Activated CD4-positive, alpha-beta T cell treated with anti-CD3 and anti-CD28 coated beads, Interleukin-2, amount 50 U/mL, for 48 hours (primary cell): ENCODE measurements at places on chromosomes 6 and 20.

DNA sequence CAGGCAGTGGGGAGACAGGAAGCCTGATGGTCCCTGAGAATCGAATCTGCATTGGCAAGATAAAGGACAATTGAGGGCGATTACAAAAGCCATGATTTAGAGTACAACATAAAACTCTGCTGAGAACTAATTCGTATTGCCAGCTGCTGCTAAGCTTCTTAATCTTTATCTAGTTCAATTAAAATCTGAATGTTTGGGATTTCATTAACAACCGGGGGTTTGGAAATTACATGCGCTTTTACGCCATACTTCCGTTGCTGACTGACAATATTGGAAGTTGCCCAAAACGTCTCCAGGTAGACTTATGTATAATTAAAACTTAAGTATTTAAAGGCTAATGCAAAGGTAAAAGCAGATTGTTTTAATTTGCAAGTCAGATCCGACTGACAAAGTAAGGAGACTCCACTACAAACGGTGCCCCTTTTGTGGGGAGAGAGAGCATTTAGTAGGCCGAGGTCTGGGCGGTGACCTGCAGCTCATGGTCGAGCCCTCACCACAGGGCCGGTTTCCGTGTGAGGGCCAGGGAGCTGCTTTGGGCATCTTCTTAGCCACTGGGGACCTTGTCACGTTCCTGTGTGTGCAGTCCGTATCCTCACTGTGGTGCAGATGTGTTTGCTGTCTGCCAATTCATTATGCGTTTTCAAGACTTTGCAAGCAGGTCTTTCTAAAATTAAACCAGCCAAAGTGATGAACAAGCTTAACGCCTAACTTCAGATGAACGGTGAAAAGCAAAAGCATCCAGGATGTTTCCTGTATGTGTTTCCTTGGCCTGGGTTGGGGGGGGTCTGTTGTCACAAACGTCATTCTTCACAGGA, 49.9 kb downstream of the CDH4 start:
- no peak for DNase-seq

GRCh38 chr6:100335991-100336390, 128.7 kb downstream of the SIM1 start:
- no peak for DNase-seq

- DNase-seq: no peak
These were observed 389.5 kb upstream of the MAP3K7 start for GRCh38 chr6:90976341-90976740.

- DNase-seq: no peak
These were observed 1302.8 kb upstream of the EYS start for GRCh38 chr6:67009818-67010217.

DNA sequence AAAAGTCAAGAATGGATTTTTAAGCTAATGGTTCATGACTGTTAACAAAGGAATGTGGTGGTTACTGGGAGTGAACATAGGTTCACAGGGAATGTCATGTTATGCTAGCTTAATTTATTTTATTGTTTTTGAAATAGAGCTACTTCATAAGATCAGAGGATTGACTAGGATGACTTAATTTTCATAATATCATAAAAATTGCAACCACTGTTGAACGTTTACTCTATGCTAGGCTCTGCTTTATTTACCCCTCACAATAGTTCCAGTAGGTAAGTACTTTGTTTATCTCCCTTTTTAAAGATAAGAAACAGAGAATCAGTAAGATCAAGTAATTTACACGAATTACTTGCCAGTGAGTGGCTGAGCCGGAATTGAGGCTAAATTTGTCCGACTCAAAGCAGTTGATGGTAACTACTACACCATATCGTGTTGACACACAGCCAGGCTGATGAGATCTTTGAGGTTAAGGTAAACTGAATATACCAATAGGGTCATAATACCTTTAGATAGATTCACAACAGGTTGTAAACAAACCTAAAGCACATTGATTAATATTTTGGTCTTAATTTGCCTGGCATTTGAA, 194.6 kb upstream of the CITED2 start:
- no peak for DNase-seq

DNA sequence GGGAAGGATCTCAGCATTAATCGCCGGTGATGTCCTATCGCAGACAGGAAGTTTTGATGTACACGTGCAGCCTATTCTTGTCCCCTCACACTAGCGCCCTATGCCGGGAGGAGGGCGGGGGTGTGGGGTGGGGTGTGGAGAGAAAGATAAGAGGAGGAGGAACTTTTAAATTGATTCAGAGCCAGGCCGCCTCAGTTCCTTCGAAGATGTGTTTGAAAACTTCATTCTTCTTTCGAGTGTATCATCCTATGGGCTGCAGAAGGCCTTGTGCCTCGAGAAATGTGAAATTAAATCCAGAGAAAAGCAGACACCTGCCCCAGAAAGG, 2.5 kb upstream of the POU3F2 start:
- no peak for DNase-seq

GRCh38 chr6:38942965-38943364, 105.6 kb upstream of the GLP1R start:
- no peak for DNase-seq

DNA sequence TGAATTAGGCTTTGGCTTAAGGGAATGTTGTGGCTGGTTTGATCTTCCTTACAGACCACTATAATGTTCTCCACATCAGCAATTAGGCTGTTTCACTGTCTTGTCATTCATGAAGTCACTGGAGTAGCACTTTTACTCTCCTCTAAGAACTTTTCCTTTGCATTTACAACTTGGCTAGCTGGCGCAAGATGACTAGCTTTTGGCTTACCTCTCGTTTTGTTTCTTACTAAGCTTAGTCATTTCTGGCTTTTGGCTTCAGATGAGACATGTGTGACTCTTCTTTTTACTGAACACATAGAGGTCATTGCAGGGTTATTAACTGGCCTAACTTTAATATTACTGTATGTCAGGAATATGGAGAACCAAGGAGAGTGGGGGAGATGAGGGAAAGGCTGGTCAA, 143.2 kb downstream of the PTCHD4 start:
- DNase-seq: no peak

- no peak for DNase-seq
These were observed 20.9 kb downstream of the GPR63 start for GRCh38 chr6:96816301-96816817.

DNA sequence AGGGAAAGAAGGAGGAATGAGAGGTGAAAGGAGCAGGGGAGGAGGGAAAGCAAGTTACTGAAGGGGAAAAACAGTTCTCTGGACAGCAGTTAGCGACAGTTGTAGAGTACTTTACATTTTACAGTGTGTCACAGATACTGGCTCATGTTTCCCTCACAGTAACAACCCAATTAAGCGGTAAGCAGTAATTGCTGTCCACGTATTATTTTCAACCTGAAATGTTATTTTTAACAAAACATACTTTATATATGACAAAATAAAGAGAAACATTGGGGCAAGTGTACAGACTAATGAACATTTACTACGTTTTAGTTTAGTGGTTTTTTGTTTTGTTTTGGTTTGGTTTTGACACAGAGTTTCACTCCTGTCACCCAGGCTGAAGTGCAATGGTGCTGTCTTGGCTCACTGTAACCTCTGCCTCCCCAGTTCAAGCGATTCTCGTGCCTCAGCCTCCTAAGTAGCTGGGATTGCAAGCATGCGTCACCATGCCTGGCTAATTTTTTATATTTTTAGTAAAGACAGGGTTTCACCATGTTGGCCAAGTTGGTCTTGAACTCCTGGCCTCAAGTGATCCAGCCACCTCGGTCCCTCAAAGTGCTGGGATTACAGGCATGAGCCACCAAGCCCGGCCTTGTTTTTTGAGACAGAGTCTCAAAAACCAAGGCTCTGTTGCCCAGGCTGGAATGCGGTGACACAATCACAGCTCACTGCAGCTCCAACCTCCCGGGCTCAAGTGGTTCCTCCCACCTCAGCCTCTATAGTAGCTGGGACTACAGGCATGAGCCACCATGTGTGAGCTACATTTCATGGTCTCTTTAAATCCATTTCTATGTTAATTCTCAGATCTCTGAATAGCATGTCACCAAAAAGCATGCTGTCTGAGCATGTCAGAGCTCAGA, 22.6 kb upstream of the BTN3A2 start:
- DNase-seq: no peak

DNA sequence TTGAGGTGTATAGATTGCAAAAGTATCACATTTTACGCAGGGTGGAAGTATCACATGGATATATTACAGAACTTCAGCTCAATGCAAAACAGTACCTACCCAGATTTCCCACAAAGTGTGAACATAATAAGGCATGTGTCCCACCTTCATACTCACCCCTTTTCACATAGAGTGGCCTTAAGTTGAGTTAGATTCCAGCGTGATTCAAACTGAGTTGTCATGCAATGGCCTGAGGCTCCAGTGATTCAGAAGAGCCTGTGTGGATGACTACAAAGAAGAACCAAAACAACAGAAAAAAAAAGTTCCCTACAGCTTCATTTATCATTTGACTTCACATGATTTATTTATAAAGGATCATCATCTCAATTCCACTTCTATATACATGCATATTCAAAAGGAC, 309.7 kb downstream of the SLC35F1 start:
- no peak for DNase-seq
